ENCODE measurements at places on chromosomes 2 and 18.
A peak's percentile ranks its signal among the peaks of the same experiment; 100 is the strongest.

GRCh38 chr2:41500895-41501294 is 546.9 kb upstream of the PKDCC start:
- no peak for DNase-seq

GRCh38 chr2:223081789-223082188 is 29.8 kb downstream of the KCNE4 start:
- no peak for DNase-seq

- DNase-seq: peak; percentile 62
Observed at GRCh38 chr2:239871481-239872435, 153.4 kb downstream of the NDUFA10 start.

DNA sequence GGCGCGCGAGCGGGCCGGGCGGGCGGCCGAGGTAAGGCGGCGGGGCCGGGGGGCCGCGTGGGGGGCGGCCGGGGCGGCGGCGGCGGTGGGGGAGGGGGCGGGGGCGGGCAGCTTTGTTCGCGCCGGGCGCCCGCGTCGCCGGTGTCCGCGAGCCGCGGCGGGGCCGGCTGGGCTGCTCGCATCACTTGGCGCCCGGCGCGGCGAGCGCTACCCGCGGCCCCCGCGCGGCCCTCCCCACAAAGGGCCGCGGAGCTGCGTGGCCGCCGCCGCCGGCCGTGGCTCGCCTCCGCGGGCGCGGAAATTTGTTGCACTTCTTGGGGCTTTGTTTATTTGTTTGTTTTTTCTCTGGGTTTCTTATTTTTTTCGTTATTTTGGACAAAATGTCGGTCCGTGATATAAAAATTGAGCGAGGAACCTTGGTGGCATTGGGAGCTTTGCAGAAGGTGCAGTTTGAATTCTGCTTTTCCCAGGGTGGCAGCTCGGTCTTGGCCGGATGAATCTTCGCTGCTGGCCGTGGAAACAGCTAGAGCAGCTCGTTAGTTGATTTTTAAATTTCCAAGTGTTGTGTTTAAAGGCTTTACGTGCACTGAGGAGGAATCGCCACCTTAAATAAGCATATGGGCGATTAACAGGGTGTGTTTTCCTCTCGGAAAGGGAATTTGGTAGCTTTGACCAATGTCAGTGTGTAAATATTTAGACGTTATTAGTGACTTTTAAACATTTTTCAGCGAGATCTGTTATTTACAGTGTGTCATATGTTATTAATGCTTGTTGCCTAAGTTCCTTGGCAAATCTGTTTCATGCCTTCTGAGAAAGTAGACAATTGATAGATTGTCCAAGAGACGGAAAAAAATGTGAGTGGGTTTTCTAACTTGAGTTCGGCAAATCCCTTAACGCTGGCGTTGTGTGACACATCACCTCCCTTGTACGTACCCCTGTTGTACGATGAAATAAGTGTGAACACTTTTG is 822 bp downstream of the UBE2E3 start:
- DNase-seq: no peak

DNA sequence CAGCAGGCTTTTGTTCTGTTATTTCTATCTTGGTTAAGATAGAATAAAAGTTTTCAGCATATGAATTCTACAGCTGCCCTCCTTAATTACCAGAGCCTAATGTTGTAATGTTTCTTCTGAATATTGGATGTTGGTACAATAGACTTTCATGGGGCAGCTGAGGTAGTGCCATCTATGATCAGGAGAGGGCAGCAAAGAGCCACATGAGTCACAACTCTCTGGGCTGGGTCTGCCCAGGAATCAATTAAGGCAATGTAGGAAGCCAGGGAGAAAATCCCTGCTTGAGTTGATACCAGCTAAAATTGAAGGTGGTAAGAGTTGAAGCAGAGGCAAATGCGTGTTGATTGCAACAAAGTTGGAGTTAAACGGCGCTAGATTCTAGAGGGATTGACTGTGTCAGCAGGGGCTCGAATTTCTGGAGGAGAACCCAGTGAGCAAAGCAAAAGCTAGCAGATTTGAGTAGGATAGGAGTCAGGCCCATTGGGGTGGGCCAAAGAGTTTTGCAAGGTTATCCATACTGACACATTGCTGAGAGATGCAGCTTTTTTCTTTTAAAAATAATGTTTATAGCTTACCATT is 10.6 kb upstream of the MC5R start:
- no peak for DNase-seq

- no peak for DNase-seq
Observed at GRCh38 chr2:12212841-12213597, 466.6 kb downstream of the LPIN1 start.

DNA sequence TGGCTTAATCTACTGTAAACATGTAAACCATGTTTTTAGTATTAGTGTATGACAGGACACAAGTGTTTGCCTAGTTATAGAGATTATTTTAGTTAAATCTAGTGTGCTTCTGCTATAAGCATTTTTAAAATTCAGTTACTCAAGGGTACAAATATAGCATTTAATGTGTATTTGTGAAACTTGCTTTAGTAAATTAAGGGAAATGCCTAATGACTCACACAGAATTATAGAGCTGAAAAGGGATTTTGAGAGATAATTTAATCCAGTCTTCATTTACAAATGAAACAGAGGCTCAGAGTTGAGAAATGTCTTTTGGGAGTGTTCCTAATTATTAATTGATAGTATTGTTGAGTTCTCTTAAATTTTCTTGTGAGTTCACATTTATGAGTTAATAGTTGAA is 8.2 kb downstream of the ACTR3 start:
- no peak for DNase-seq

- no peak for DNase-seq
Observed at GRCh38 chr2:69579536-69579935, 64.0 kb downstream of the AAK1 start.

DNA sequence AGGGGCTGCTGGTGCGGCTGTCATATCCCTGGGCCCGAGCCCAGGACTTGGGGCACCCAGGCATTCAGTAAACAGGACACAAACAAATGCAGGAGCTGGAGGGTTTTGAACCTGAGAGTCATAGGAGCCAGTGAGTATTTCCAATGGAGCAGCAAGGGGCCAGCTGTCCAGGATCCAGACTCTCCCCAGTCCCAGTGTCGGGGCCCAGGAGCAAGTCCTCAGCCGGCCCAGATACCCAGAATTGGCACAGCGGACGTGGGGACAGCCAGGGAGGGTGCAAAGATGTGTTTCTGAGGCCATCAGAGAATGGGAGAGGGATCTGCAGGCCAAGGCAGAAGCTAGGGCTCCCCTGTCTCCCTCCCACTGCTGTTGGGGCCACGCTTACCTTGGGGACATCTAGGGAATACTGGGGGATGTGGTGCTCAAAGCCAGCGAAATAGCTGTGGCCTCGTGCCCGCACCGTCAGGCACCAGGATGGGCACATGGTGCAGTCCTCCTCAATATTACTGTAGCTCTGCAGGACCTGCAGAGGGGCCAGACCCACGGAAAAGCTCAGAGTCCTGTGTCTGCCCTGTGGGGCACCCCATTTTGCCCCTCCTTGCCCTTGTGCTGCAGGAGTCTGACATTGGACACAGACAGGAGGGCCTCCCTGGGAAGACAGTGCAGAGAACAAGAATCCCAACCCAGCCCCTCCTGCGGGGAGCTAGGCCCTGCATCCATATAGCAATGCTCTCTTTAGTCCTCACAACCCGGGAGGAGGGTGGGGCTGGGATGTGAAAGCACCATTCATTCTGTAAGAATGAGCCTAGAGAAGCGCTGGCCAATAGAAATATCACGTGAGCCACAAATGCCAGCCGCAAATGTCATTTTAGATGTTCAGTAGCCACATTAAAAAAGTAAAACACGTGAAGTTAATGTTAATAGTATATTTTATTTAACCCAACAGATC is 15.4 kb downstream of the CFAP65 start:
- DNase-seq: no peak

DNA sequence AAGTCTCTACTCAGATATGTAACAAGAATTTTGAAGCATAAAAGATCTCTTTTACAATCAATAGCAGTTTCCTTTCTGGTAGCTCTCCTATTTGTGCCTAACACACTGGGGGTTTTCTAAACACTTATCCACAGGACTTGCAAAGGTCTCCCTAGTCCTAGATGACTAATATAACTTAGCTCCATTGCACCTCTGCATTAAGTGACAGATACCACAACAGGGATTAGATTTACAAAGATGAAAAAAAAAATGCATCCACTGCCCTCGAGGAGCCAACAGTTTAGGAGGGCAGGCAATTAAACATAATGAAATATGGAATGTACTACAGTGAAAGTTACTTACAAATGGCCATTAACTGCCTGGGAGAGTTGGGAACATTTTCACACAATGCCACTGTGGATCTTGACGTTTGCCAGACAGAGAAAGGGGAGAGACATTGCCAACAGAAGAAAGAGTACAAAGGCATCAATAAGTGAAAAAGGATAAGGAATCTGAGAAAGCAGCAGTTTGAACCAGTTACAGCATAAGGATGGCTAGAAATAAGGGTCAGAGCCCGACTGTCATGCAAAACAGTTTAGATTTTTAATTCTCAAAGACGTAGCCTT is 14.3 kb downstream of the PPP3R1 start:
- no peak for DNase-seq

DNA sequence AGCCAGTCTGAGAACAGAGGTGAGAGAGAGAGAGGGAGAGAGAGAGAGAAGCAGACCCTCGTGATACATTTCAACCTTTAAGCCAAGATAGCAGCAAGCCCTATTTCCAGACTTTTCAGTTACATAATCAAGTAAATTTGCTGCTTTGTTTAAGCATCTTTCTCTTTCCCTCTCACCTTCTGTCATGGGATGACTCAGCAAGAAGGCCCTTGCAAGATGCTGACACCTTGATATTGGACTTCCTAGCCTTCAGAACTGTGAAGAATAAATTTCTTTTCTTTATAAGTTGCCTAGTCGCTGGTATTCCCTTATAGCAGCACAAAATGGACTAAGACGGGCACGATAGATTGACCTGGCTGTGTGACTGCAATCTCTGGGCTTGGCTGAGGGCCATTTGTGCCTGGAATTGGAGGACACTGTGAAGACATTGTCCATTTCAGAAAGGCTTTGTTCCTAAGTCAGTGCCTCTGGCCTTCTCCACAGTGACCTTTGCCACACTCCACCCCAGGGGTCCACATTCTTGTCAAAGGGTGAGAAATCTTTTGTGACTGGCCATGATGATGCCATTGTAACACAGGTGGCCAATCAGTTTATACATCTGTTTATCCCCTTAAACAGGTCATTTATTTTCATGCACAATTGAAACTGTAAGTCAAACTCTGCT is 51.3 kb upstream of the ITSN2 start:
- DNase-seq: no peak

GRCh38 chr2:152370783-152371182 is 35.8 kb downstream of the FMNL2 start:
- DNase-seq: no peak

DNA sequence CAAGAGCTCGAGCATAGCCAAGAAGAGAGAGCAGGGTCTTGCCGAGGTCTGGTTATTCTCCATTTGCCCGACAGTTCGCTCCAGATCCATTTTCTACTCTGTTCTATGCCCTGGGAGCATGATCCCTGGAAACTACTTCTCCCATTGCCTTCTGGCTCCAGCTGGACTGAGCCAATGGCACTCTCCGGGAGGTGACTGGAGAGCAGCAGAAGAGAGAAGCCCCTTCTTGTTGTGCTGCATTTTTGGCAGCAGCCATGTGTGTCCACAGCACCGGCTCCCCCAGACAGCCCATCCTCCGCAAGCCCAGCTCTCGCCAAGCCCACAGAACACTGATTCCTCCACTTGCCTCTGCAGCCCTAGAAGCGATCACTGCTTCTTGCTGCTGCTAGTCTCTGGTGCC is 345.5 kb downstream of the TNS1 start:
- DNase-seq: no peak

- no peak for DNase-seq
Observed at GRCh38 chr18:62453864-62454263, 69.0 kb upstream of the ZCCHC2 start.

- no peak for DNase-seq
Observed at GRCh38 chr2:72793798-72794440, 31.9 kb downstream of the EXOC6B start.

DNA sequence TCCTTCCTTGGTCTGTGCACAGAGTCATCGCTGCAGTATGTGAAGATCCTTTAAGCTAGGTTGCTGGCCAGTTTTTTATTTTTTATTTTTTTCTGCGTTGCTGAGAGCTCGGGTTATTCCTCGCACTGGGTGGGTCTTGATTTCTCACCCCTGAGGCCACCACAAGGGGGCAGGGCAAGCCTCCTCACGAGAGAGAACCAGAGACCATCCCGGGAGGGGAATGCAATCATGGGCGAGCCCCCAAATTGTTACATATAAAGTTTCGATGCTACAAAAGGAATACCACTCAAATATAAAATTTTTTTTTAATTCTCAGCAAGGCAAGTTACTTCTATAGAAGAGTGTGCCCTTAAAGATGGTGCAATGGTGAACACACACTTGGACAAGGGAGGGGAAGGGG is 24.9 kb downstream of the HTR2B start:
- DNase-seq: no peak

GRCh38 chr2:54720563-54720962 is 2.9 kb upstream of the EML6 start:
- no peak for DNase-seq

GRCh38 chr2:220279372-220279771 is 651.9 kb downstream of the SLC4A3 start:
- DNase-seq: no peak

DNA sequence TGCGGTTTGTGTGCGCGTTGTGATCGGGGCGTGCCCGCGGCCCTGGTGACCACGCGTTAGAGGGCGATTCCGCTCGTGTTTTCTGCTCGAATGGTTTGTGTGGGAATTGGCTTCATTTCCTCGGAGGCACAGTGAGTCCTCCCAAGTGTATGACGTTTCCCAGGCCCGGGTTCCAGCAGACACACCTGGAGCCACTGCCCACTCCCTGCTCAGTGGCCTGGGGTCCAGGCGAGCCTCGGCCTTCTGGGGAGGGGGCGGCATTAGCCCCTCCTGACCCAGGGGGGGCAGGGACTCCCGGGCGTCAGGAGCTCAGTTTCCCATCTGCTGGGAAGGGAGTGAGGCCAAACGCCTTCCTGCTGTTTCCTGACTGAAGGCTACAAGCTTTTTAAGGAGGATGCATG is 92.1 kb downstream of the NFATC1 start:
- DNase-seq: no peak

DNA sequence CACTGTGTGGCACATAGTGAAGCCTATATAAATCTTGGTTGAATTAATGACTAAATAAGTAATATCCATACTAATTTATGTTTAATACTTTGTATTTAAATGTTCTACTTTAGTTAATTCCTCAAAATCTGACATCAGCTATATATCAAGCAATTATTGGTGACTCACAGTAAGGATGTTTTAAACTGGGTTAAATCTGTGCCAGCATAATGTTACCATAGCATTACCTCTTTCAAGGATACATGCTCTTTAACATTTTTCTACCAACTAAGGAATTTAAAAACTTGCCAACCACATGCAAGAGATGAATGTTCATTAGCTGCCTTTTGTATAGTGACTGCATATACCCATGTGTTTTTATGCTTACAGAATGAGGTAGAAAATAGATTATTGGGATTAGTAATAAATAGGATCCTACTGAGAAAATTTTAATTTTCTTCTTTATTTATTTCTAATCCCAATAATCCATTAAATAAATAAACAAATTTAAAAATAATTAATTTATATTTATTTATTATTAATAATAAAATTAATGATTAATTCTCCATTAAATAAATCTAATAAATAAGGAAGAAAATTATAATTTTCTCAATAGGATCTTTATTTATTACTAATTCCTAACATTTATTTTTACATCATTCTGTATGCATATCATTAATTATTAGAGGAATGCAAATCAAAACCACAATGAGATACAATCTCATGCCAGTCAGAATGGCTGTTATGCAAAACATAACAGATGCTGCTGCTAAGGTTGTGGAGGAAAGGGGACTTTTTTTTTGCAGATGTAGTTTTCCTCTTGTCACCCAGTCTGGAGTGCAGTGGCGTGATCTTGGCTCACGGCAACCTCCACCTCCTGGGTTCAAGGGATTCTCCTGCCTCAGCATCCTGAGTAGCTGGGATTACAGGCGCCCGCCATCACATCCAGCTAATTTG is 410.7 kb upstream of the DSEL start:
- DNase-seq: no peak
